ENCODE measurements at places on chromosomes 1 and 21.

DNA sequence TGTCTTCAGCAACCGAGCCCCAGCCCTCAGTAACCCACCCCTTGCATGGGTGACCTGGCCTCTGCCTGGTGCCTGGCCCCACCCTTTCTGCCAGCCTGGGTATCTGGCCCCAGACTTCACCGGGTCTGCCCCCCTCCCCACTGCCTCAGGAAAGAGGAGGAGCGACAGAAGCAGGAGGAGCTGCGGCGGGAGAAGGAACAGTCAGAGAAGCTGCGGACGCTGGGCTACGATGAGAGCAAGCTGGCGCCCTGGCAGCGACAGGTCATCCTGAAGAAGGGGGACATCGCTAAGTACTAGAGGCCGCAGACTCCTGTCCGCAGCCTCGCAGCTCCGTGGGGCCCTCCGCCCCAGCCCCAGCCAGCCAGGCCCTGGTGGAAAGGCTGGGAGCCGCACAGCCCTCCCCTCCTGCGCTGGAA, 6.1 kb downstream of the TNFRSF25 start:
- peak; percentile 66 for DNase-seq

GRCh38 chr1:108084866-108085477, 115.2 kb downstream of the SLC25A24 start:
- DNase-seq = no peak

GRCh38 chr1:161427733-161428516, 60.2 kb upstream of the CFAP126 start:
- DNase-seq = no peak

- no peak for DNase-seq
Observed at GRCh38 chr1:58266242-58266641, 280.3 kb downstream of the OMA1 start.

DNA sequence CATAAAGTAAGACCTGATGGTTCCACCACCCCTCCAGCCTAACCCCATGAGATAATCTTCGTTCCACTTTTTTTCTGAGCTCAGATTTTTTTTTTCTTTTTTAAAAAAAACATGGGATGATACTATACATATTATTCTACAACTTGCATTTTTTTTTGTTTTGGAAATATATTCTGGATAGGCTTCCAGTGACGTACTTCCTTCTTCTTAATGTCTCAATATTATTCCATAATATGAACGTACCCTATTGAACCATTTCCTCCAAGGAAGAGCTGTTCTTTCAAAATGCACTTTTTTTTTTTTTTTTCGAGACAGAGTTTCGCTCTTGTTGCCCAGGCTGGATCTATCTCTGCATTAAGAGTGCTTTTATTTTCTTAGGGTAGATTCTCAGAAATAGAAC, 1.5 kb downstream of the EDEM3 start:
- no peak for DNase-seq

- no peak for DNase-seq
Observed at GRCh38 chr1:224368409-224368808, 11.7 kb downstream of the CNIH4 start.

- DNase-seq = no peak
Observed at GRCh38 chr1:112807117-112807516, 92.0 kb upstream of the PPM1J start.

GRCh38 chr21:43277481-43278351, 108.9 kb downstream of the CRYAA start:
- DNase-seq = no peak

GRCh38 chr1:47225430-47226100, 6.5 kb downstream of the TAL1 start:
- no peak for DNase-seq

DNA sequence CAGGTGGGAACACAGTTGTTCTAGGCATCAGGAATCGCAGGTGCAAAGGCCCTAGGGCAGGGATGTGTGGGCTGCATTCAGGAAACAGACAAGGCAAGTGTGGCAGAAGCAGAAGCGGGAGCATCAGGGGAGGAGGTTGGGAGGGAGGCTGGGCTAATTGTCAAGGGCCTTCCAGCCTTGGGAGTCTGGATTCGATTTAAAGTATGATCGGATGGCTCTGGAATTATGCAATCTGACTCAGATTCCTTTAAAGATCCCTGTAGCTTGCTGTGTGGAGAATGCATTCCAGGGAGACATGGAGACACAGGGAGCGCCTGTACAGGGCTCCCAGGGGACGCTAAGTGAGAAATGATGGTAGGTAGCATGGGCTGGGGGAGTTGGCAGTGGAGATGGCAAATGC, 86.5 kb downstream of the LACTBL1 start:
- no peak for DNase-seq
